Amniotic epithelial cell (primary cell): ENCODE measurements at places on chromosomes 12 and 14.

DNA sequence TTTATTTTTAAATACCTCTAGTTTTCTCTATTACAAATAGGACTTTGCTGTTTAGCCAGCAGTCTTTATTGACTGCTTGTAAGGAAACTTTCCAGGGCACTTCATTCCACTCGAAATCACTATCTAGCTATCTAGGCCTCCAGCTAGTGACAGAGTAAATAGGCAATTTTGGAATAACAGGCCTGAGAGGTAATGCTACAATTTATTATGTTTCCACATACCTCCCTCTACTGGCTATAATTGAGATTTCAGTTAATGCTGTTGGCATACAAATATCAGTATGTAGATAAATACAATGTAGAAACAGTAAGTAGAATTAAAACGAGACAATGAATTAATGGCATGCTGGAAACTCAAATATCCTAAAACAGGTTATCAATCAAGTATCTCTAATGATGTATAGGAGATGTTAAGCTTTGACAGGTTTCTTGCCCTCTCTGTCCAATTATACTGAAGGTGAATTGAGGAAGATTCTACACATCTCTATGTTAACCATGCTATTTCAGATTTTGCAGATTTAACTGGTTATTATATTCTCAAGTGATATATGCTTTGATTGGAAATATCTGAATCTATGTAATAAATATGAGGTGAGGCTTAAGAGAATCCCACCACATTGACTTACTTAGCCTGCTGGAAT lies 7.2 kb downstream of the DTD2 start:
- DNase-seq = peak; percentile 49

DNA sequence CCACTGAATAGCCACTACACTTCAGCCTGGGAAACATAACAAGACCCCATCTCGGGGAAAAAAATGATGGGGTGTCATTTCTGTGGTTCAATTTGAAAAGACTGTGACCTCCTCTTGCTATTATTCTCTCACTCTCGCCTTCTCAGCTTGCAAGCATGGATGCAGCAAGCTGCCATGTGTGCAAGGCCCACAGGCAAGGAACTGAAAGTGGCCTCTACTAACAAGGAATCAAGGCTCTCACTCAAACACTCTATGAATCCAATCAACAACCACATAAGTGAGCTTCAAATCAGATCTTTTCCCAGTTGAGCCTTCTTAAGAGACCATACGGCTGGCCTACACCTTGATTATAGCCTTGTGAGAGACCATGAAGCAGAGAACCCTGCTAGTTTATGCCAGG lies 17.9 kb upstream of the DHRS7 start:
- DNase-seq = no peak

DNA sequence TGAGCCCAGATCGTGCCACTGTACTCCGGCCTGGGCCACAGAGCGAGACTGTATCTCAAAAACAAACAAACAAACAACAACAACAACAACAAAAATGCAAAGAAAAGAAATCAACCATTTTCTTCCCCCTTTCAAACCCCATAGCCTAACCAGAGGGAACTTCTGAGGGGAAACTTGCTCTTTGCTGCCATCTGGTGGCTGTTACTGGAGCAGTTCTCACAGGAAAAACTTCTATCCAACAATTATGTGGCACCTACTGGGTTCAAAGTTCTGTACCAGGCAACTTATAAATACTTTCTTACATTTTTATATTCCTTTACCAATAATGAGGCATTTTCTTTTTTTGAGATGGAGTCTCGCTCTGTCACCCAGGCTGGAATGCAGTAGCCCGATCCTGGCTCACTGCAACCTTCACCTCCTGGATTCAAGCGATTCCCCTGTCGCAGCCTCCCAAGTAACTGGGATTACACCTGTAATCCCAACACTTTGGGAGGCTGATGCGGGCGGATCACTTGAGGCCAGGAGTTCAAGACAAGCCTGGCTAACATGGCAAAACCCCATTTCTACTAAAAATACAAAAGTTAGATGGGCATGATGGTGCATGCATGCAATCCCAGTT lies 50.9 kb upstream of the BICDL1 start:
- peak; percentile 27 for DNase-seq

DNA sequence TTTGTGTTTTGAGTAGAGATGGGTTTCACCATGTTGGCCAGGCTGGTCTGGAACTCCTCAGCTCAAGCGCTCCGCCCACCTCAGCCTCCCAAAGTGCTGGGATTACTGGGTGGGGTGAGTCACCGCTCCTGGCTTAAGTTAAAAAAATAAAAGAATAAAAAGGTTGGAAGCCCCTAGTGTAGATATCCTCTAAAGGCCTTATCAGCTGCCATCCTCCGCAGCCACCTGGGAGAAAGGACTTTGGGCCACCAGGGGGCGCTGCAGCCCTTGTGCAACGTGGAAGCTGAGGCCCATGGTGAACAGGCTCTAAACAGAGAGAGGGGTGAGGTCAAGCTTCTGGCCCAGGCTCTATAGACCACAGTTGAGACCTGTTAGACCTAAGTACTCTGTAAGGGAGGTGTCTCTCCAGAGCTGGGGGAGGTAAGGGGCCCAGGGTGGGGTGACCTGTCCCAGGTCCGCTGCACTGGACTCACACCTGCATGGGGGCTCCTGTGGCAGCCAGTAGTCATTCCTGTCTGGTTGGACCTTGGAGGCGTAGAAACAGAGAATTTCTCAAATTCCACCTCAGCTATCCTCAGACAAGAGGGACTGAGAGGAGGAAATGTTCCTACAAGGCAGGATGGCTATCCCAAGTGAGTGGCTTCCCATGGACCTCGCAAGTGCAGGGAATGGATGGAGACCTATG lies 14.0 kb upstream of the RACGAP1 start:
- peak; percentile 88 for DNase-seq

- DNase-seq = peak; percentile 73
These were observed 4.9 kb downstream of the VAMP1 start for GRCh38 chr12:6465467-6466183.

DNA sequence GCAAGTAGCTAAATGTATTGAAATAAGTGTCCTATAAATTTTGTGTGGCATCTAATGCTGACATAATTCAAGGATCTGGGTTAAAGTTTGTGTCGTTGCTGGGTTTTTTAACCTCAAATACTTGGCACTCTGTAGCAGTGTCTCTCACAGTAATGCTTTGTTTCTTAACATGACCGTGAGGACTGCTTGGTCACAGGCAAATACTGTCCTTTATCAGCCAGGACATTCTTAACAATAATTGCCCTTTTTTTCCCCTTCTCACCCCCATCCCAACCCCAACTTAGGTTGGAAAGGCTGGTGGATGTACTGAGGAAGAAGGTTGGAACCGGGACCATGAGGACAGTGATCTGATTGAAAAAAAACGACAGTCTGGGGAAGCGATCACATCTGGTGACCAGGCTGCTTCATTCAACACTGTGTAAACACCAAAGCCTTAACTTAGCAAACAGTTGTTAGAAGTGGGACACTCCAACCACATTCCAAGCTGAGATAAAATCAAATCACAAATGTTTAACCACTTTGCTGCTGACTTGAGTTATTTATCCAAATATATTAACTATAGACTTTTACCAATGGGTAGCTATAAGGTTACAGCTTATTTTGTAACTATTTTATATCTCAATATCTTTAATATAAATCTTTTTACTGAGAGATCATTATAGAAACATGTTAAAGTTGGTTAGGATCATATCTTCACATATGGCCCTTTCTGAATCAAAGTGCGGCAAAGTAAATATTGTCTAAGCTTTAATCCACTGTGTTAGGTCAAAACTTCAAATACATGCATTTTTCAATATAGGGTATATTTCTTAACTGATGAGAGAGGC lies 48.2 kb downstream of the FOXA1 start:
- DNase-seq = no peak

DNA sequence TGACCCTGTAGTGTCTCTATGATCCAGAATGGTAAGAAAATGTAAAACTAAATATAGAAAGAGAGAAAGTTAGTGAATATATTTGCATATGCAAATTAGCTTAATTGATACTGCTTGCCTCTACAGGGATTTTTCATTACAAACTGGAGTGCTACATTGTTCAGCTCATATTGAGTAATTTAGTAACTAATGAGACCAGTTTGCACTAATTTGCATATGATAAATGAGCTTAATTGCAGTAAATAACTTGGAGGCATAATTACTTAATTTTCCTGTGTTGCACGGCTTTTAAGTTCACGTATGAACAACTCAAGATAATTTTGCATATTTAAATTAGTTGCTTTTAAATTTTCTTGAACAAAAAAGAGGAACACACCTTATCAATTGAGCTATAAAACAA lies 436.5 kb downstream of the NPAS3 start:
- DNase-seq = no peak

DNA sequence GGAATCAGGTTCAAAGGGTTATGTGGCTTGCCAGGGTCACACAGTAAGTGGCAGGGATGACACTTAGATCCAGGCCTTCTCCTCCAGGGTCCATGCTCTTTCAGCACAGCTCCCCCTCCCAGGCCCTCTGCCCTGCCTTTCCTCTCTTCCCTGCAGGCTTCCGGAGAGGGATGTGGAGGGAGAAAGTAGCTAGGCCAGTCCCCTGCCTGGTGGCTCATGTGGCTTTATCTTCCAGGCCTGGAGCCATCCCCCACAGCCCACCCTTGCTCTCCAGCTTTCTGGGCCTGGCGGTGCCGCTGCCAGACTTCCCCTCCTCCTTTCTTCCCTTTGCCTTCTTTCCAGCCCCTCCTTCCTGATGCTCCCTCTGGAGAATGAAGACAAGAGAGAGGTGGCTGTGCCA lies 1.7 kb downstream of the PSMB11 start:
- no peak for DNase-seq

DNA sequence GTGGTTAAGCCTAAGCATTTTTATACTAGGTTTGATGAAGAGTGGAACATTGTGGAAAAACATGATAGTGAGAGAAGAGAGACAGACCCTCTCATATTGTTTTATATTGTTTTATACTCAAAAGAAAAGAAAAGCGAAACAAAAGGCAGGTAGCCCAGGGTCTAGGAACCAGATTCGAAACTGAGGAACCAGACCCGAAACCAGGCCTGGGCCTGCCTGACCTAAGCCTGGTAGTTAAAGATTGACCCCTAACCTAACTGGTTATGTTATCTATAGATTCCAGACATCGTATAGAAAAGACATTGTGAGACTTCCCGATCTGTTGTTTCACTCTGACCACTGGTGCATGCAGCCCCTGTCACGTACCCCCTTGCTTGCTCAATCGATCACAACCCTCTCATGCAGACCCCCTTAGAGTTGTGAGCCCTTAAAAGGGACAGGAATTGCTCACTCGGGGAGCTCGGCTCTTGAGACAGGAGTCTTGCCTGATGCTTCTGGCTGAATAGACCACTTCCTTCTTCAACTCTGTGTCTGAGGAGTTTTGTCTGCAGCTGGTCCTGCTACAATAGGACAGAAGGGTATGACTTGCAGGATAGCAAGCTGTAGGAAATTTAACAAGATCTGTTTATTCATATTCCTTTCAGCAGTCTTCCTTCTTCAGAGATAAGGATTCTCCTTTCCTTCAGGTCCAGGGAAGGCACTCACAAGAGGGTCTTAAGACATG lies 147.1 kb upstream of the PLEKHA5 start:
- no peak for DNase-seq

GRCh38 chr12:75666126-75666938 lies 154.9 kb upstream of the KRR1 start:
- peak; percentile 77 for DNase-seq

- no peak for DNase-seq
These were observed 114.8 kb downstream of the PLXNC1 start for GRCh38 chr12:94263011-94263811.

GRCh38 chr14:44438221-44438620 lies 68.9 kb downstream of the FSCB start:
- DNase-seq = no peak

- DNase-seq = no peak
These were observed 80.6 kb downstream of the PIWIL1 start for GRCh38 chr12:130418251-130418650.

DNA sequence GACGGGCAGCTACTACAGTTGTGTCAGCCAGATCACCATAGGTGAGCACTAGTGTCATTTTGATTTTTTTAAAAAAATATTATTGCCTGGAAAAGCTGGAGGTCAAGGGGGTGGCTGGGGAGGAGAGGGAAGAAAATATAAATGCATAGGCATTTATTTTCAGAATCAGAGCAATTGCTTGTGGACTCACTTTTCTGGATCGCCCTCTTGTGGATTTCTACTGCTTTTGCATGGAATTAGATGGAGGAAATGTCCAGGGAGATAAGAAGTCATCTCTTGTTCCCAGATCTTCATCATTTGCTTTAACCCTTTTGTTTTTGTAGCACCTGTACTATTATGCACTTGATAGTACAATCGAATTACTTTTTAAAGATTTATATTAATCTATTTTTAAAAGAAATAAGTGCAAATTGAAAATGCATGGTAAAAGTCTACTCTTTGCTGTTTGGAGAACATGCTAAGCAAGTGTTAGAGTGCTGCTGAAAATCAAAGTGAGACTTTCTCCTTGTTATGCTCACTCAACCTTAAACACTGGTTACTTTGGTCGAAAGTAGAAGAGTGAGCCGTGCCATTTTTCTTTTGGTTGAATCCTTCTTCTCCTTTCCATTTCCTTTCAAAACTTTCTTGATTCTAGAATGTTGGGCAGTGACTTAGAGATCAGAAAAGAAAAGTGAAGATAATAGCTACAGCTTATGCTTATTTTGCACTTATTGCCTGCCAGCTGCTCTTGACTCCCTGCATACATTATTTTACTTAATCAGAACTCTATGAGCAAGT lies 60.6 kb upstream of the ANO4 start:
- DNase-seq = peak; percentile 40

DNA sequence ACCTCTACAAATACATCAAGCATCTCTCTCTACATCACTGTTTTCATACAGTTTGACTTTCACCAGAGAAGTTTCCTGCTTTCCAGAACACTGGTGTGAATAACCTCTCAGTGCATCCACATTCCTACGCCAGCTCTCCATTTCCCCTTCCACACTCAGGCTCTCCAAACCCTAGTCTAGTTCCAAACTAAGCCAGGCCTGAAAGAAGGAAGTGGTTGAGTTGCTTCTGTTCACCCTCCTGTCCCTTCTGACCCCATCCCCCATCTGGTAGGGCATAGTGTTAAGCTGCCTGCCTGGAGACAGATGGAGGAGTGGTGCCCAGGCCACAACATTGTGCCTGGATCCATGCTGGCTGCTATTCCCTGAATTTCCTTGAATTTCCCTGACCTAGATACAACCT lies 132.4 kb downstream of the GPR65 start:
- DNase-seq = no peak

DNA sequence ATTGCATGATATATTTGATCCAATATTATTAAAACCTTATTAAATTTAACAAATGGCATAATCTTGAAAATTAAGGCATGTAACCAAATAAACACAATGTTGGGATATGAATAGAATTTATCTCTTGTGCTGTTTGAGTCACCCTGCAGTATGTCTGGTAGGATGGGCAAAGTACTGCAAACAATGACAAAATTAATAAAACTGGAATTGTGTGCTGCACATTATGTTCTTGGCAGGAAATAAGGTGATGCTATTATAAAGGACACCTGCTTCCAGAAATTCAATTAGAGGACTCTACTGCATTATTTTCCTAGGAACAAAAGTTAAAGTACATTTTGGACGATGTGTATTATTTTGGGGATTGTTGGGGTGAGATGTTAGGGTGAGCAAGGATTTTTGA lies 132.7 kb downstream of the PPFIA2 start:
- no peak for DNase-seq
